Stimulated activated CD4-positive, alpha-beta T cell treated with anti-CD3 and anti-CD28 coated beads, Interleukin-1b, Interleukin-23, amount 100 ng/mL, for 24 hours (primary cell): ENCODE measurements at places on chromosomes 1 and 21.

DNA sequence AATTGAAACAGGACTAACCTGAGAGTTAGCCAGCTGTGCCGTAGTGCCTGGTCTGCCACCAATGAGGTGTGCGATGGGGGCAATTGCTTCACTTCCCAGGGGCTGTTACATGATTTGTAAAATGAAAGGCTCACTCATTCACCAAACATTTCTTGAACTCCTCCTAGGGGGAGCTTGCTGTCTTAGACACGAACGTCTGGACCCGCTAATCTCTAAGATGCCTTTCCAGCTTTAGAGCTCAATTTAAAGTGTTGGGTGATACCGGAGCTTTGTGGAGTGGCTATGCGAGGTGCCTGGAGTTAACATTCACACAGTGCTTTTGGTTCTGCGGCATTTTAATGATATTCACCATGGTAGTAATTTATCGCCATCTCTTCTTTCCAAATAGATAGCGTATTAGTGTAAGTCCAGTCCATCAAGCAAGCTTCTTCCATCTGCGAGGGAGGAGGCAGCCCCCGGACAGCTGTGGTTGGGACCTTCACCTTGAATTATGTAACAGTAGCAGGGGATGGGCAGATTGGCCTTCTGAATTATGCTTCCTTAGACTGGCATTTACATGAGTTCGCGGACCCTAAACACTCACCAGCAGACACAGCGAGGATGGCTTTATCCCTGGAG lies 179.9 kb downstream of the ADSS2 start:
- DNase-seq: no peak

GRCh38 chr1:59354709-59355337 lies 57.9 kb downstream of the FGGY start:
- DNase-seq: no peak

DNA sequence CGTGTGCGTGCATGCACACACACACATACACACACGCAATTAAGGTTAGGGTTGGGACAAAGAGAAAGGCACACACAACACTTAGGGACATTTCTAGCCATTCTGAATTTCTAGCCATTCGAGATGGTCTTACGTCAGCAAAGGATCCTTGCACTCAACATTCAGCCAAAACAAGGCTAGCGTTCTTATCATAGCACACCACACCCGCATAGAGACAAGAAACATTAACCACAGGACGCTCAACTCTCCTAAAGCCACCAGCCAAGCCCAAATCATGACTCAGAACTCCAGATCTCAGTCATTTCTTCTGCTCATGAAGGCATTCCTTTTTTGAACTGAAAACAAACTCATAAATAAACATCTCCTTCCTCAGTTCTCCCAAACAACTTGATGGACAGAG lies 106.8 kb downstream of the LMO4 start:
- DNase-seq: no peak

DNA sequence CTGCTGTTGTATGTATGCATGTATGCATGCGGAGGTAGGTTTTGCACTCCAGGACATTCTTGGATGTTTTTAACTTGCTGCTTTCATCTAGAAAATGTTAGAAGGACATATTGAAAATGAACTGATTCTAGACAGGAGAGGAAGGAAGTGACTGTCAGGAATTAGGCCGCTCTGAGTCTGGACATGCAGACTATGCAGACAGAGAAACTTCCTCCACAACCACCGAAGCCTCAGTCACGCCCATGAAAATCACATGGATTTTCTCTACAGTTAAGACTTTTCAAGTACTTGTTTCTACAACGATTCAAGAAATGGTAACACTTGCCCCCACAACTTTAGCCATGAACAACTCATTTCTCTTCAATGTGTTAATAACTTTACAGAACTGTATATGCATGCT lies 211.1 kb downstream of the SMYD3 start:
- DNase-seq: no peak

DNA sequence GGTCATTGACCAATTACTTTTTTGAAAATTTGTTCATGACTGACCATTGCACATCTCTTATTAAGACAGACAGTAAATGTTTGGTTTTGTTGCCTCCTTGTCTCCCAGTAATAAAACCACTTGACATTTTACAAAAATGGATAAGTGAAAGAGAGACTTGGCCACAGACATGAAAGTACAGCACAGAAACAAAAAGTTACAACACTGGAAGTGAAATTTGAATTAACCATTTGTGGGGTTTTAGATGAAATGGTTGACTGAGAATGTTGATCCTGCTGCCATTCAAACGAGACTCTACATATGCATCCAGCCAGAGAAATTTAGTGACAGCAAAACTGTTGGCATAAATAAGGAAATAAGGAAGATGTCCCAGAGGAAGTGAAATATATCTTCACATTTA lies 79.3 kb upstream of the B3GALT2 start:
- no peak for DNase-seq

GRCh38 chr21:32455548-32455947 lies 43.0 kb downstream of the EVA1C start:
- DNase-seq: no peak

GRCh38 chr1:227712648-227713047 lies 22.5 kb downstream of the JMJD4 start:
- DNase-seq: no peak

DNA sequence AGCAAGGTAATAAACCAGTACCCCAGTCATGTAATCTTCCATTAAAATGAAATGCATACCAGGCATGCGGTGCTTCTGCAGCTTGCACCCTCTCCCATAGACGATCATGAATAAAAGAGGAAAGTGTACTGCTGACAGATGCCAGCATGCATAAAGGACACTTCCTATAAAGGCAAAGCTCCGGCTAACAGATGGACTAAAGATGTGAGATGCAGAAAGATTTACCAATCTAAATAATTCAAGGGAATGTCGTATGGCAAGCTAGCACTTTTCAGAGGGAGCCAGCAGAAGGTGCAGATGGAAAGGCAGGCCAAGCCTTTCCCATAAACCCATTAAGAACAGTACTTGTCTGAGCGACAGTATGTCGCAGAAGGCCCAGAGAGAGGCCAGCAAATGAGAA lies 542.0 kb downstream of the NUF2 start:
- DNase-seq: no peak

DNA sequence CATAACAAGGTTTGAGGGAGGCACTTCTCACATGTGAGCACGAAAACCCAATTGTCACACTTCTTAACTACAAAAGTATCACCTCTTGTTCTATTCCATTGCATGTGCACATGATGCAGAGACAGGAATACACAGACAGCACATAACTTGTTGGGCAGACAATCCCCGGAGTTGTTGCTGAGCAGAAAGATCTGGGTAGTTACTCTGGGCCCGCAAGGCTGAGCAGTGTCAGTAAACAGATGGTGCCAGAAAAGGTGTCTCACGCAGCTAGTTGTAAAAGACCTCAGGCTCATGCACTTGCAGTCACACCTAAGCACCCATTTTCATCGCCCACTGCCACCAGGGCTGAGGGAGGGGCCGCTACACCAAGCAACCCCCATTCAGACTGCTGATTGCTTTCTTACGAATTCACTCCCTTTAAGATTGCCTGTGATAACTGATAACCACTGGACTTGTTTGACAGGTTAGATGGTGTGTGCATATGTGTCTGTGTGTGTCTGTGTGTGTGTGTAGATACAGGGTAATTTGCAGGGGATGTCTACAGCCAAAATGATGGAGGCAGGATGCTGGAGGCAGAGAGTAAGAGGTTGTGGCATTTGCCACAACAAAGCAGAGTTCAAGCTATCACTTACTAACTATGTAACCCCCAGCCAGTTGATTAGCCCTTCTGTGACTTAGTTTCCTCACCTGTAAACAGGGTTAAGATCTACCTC lies 4.2 kb downstream of the LGR6 start:
- no peak for DNase-seq

DNA sequence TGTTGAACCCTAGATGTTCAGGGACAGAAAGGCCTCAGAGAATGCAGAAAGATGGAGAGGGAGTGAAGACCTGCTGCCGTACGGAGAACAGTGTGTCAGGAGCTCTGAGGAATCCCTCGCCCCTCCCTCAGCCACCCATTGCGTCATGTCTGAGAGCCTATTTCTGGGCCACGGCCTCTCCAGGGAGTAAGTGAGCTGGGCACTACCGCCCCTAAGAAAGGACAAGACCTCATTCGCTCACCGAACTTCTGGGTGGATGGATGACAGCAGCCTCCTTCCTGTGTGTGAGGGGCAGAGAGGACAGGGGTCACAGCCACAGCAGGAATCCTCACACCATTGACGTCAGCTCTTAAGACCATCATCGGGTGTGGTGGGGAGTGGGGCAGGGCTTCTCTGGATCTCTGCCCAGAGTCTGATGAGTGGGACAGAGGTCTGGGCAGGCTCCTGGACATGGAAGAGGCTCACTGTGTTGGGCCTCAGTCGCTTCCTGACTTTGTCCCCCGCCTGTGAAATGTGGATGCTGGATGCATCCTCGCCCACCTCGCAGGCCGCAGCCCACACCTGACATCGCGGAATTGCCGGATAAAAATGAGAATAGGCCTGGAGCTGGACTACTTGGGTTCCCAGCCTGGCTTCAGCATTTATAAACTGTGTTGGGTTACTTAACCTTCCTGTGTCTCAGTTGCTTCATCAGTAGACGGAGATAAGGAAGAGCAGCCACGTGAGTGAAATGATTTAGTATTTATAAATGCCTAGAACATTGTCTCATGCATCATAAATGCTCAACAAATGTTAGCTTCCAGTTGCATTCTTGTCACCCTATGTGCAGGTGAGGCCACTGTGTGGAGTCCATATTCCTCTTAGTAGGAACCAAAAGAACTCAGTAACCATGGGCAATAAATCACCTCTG lies 238.6 kb downstream of the TRABD2B start:
- no peak for DNase-seq

- no peak for DNase-seq
Observed at GRCh38 chr1:184910691-184911091, 63.6 kb downstream of the NIBAN1 start.

- DNase-seq: no peak
Observed at GRCh38 chr1:210523830-210524229, 195.1 kb downstream of the HHAT start.

GRCh38 chr1:207646944-207647579 lies 2.1 kb downstream of the CR1L start:
- DNase-seq: no peak

DNA sequence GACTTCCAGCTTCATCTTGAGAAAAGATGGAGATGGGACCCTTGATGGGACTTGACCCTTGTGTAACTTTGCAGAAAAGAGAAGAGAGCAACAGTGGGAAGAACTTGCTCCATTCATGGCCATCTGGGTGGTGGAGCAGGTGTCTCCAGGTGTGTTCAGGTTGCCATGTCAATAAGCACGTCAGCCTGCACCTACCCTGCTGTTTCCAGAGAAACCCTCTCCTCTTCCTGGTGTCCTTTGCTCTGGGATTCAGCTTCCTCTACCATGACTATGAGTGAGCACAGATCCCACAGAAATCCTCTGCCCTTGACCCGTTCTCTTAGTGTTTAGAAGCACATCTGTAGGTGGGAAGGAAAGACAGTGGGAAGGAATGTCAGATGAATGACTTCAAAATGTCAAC lies 21.8 kb upstream of the OTUD3 start:
- no peak for DNase-seq

DNA sequence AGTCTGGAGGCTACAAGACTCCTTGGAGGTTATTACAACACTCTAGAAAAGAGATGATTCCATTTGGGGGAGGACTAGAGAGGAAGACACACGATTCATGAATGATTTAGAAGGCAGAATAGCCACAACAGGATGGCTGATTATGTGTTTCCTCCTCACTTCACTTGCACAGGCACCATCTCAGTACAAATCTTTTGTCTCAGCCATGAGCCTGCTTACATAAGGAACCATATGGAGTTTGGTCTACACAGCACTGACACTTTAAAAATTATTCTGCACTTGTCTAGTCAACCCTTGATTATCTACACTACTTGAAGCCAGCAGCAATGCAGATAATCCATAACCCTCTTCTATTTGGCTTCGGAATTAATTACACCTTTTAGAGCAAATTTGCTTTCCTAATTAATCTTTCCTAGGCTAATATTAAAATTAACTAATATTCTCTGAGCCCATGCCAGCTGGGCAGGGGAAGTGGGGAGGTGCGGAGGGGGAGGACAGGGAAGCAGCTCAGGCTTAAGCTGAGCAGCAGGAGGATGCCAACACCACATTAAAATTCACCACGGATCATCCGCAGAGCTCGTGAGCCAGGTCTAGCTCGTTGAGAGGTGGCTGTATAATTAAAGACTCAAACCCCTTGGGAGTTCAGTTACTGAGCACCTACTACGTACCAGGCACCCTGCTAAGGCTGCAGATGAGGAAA lies 3.2 kb upstream of the LEMD1 start:
- DNase-seq: no peak

GRCh38 chr1:116907351-116907750 lies 2.4 kb upstream of the PTGFRN start:
- no peak for DNase-seq

GRCh38 chr1:100377590-100378361 lies 25.5 kb downstream of the CDC14A start:
- no peak for DNase-seq

DNA sequence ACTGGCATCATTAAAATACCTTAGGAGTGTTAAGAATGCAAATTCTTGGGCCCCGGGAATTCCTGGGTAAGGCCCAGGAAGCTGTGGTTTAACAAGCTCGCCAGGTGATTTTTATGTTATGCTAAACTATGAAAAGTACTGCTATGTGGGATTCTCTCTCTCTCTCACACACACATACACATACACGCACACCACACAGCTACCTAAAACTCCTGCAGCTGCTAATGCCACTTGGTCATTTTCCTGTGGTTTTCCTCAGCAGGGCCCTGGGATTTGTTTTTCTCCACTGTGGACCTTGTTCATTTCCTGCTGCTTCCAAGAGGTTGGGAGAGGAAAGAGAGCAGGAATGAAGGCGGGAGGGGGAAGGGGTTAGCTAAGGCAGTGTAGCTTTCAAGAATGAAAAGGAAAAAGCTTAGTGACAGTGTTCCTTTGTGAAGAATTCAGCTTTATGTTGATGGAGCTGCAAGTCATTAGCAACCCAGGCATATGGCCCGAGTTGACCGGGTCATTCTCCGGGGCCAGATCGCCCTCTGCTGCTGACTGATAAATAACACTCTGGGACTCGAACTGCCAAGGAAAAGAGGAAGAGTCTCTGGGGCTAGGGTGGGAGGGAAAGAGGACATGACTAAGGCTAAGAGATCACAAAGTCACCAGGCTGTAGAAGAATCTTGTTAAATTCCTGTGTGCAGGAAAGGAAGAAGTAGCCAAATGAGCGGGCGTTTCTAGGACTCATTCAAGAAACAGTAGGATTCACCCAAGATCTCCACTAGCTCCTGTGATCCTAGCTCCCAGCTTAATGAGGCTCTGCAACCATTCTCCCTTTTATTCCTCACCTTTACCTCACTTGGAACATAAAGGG lies 30.5 kb upstream of the LRIG2 start:
- no peak for DNase-seq

- DNase-seq: no peak
Observed at GRCh38 chr1:153841463-153841994, 66.3 kb downstream of the SLC27A3 start.

DNA sequence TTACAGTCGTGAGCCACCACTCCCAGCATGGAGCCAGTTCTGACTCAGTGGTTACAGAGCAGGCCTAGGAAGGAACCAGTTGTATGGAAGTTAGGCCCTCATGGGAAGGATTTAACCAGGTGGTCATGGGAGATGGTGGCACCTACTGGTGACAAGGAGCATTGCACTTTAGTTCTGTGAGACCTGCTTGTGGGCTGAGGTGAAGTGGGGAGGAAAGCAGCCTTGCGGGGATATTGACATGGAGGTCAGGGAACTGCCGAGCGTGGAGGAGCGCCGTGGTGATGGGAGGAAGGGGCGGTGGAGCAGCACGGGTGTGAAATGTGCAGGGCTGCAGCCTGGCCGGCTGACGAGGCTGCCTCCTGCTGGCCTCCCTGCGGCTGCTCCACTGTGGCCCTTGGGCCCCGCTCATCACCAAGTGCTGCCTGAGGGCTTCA lies 100.4 kb downstream of the GALNT2 start:
- peak; percentile 10 for DNase-seq
